Stimulated activated CD8-positive, alpha-beta memory T cell treated with anti-CD3 and anti-CD28 coated beads, Interleukin-7, amount 100 ng/mL, for 1 hour (primary cell): ENCODE measurements at places on chromosomes 5 and 9.

- no peak for DNase-seq
These were observed 30.5 kb upstream of the LRRC70 start for GRCh38 chr5:62547945-62548630.

GRCh38 chr5:78260771-78261170 is 33.7 kb downstream of the AP3B1 start:
- DNase-seq = no peak

- no peak for DNase-seq
These were observed 385.7 kb upstream of the CYLC2 start for GRCh38 chr9:102609461-102609860.

DNA sequence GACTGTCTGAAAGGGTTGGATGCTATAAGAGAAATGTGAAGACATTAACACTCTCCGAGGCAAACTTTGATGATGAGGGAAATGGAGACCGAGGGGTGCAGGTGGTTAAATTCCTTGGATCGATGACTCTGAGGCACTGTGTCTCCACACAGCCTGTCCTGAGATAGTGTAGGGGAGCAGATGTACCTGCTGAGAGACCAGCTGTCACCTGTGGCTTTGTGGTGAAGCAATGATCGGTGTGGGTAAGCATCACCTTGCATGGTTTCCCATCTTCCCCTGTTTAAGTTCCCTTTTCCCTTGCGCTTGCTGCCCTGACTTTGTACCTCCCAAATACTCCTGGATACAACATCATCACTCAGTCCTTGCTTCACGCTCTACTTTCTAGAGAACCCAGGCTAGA is 9.8 kb upstream of the MIER3 start:
- DNase-seq = no peak

- DNase-seq = no peak
These were observed 256.7 kb downstream of the ARRDC3 start for GRCh38 chr5:91126448-91126847.

- DNase-seq = no peak
These were observed 123.6 kb upstream of the ZNF608 start for GRCh38 chr5:124870070-124870469.

DNA sequence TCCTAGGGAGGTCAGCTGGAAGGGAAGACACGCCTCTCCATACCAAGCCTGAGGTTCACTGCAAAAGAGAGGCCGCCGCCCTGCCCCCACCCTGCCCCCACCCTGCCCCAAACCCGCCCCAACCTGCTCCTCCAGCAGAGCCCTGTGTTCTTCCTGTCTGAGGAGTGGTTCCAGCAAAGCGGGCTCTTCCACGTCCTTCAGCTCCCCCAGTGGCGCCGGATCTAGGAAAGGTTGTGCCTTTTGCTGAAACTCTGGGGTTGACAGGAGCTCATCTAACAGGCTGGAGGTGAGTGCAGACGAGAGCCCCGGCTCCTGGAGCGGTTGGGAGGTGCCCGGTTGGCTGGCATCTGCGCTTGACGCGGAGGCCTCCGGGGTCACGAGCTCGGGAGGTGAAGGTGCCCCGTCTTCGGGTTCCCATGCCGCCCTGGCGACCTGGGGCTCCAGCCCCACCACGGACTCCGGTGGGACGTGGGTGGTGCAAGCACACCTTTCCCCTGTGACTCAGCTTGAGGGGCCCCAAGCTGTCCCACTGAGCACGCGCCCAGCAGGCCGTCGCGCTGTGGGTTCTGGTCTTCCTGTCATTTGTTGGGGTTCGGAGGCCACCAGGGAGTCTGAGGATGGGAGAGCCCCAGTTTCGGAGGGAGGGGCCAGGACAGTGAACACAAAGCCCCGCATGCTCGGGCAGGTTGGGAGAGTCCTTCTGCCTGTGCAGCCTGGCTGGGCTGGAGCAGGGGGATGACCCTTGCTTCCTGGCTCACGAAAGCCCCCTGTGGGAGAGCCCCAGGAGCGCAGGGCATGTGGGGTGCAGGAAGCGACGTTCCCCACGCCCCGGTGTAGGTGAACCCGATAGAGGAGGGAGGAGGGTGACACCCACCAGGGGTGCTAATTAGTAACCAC is 1467.1 kb downstream of the FOXD4L5 start:
- peak; percentile 52 for DNase-seq

- DNase-seq = no peak
These were observed 34.4 kb downstream of the KIF2A start for GRCh38 chr5:62340392-62340791.

DNA sequence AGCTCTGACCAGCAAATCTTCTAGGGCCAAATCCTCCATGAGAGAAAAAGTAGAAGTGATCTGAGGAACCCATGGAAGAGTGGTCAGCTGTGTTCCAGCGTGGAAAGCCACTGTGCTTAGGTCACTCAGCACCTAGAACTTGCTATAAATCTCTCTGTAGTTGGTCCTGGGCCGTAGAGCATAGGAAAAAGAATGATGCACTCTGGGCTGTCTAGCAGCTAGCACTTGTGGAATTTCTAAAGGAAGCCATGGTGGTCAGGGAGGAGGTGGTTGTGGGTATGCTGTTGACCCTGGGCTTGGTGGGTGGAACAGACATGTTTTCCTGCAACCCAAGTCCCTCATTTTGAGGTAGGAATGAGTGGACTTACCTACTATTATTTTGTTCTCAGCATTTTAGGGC is 48.1 kb downstream of the GGTA1 start:
- DNase-seq = no peak

DNA sequence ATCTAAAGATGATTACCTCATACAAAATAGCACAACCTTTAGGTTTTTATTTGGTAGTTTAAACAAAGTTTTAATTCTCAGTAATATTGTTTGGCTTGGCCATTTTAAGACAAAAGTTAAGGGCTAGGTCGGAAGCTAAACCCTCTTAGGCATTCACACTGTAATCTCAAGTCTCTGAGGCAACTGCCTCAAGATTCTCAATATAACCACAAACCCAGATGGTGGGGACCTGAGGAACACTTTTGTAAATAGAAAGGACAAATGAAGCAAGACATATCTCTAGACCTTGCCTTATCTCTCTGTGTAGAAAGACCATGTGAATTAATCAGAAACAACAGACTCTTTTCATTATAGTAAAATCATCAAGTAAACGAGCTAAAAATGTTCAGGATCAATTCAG is 500.2 kb upstream of the CDH6 start:
- DNase-seq = no peak

GRCh38 chr5:78511121-78511906 is 137.3 kb downstream of the LHFPL2 start:
- no peak for DNase-seq

DNA sequence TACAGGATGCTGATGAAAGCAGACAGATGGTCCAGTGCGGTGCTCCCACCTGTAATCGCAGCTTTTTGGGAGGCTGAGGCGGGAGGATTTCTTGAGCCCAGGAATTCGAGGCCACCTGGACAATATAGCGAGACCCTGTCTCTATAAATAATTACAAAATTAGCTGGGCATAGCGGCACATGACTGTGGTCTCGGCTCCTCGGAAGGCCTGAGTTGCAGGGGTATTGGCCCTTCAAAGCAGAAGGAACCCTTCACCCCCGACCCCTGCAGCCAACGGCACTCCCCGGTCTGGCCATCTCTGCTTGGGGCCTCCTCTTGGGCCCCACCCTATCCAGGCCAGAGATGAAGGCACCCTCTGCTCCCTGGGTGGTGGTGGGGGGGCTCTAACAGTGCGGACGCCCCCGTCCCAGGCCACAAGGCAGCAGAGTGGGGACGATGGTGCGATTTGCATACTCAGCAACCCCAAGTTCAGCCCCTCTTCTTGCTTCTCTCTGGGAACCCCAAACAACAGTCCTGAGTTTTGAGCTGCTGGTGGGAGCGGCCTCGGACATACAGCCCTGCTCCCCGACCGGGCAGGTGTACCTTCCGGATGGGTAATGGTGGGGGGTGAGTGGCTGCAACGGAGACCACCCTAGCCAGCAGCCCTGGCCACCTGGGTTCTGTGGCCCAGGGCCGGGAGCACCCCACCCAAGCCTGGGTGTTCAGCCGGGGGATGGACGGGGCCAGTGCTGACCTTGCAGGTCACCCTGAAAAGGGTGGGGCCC is 50.7 kb downstream of the NACC2 start:
- DNase-seq = no peak

- DNase-seq = no peak
These were observed 85.8 kb downstream of the GNAQ start for GRCh38 chr9:77945798-77946197.

DNA sequence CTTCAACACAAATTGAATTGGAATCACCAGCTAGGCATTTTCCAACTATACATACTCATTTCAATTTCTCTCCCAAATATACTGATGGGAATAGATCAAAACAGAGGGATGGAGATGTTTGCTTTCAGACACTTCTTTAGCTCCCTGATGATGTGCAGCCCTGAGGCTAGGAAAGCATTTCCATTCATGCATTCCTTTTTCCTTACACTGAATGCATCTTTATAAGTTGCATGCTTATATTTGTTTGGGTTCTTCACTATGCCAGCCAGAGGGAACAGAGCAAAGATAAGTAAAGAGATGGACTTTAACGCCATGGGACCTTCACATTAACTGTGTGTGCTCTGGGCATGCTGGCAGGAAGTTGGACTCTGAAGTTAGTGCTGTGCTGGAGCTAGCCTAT is 696.5 kb upstream of the CDH9 start:
- no peak for DNase-seq

- DNase-seq = no peak
These were observed 169.1 kb downstream of the CAAP1 start for GRCh38 chr9:26723486-26723885.

DNA sequence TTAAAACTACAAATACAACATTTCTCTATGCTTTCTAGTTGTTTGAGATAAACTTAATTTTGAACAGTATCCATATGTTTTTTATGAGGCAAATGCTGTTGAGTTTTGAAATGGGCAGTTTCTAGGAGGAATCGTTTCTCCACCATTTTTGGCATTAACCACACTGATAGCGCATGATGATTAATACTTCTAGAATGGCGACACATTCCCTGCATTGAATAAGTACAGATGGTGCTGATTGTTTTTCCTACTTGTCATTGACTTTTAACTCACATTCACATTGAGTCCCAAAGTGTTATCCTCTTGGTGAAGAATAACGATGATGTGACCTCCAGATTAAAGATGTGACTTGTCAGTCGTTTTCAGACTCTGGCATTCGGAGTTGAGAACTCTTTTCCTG is 6.5 kb upstream of the CCDC192 start:
- no peak for DNase-seq

DNA sequence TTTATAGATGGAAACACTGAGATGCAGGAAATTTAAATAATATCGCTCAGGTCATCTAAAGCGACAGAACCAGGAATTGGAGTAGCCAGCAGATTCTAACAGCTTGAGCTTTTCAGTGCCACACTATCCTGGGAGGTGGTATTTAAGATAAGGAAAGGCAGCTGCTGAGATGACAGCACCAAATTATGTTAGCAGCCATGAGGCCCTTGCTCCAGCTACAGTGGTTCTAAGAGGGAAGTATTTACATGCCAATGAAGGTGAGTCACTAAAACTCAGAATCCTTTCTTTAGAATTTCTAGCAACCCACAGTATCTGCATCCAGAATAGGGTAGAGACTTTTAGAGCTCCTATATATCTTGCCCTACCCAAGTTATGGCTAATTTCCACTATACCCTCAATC is 127.0 kb upstream of the VLDLR start:
- no peak for DNase-seq

DNA sequence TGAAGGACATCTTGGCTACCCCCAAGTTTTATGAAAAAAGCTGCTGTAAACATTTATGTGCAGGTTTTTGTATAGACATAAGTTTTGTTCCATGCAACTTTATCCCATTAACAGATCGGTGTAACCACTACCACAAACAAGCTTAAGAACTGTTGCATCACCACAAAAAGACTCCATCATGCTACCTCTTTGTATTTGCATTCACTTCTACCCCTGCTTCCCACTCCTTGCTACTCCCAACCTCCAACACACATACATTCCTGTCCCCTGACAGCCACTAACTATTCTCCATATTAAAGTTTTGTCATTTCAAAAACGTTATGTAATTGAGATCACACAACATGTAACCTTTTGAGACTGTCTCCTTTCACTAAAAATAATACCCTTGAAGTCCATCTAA is 57.8 kb upstream of the LHFPL2 start:
- DNase-seq = no peak

GRCh38 chr9:107390279-107390678 is 99.3 kb downstream of the KLF4 start:
- no peak for DNase-seq

DNA sequence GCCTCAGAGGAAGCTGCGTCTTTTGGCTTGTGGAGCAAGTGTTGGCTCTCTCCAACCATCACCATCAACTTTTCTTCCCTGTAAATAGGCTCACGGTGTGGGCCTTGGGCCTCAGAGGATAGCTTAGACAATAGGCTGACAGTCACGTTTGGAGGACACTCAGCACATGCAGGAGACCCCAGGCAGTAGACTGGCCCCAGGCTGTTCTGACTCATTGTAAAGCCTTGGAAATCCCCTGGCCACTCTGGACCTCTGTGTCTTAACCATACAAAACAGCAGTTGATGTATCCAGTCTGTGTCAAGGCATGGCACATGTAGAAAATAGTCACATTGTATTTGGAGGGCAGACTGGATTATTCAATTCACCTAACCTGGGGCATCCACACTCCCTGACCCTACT is 18.6 kb downstream of the CD74 start:
- no peak for DNase-seq

GRCh38 chr5:175854231-175855040 is 16.9 kb upstream of the CPLX2 start:
- no peak for DNase-seq

GRCh38 chr5:178640331-178641045 is 13.6 kb upstream of the CLK4 start:
- DNase-seq = no peak

GRCh38 chr9:69199769-69200470 is 25.8 kb downstream of the TJP2 start:
- no peak for DNase-seq

- DNase-seq = no peak
These were observed 5.5 kb downstream of the IFNA8 start for GRCh38 chr9:21414220-21414940.

GRCh38 chr5:15106530-15107283 is 235.1 kb upstream of the ANKH start:
- DNase-seq = no peak

- no peak for DNase-seq
These were observed 20.1 kb downstream of the PTCH1 start for GRCh38 chr9:95496687-95497086.

DNA sequence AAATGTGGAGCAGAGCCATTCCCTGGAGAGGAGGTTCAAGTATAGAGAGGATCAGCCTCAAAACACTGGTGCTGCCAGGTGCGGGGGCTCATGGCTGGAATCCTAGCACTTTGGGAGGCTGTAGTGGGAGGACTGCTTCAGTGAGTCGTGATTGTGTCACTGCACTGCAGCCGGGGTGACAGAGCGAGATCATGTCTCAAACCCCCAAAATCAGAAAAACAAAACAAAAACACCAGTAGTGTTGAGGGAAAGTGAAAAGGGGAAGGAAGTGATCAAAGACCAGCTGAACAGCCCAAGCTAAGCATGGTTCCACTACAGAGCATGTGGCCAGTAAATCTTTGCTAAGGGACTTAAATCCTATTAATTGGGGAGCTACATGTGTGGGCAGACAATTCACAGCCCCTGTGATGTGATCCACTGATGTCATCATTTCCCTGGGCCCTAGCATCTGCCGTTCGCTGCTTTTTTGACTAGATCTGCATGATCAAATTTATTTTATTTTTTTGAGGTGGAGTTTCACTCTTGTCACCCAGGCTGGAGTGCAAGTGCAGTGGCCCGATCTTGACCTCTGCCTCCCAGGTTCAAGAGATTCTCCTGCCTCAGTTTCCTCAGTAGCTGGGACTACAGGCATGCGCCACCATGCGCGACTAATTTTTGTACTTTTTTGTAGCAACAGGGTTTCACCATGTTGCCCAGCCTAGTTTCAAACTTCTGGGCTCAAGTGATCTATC is 2.7 kb upstream of the PCBD2 start:
- DNase-seq = no peak
